Stimulated activated CD4-positive, alpha-beta T cell treated with anti-CD3 and anti-CD28 coated beads, Interleukin-1b, Interleukin-23, amount 100 ng/mL, for 1 hour (primary cell): ENCODE measurements at places on chromosomes 11 and 22.

DNA sequence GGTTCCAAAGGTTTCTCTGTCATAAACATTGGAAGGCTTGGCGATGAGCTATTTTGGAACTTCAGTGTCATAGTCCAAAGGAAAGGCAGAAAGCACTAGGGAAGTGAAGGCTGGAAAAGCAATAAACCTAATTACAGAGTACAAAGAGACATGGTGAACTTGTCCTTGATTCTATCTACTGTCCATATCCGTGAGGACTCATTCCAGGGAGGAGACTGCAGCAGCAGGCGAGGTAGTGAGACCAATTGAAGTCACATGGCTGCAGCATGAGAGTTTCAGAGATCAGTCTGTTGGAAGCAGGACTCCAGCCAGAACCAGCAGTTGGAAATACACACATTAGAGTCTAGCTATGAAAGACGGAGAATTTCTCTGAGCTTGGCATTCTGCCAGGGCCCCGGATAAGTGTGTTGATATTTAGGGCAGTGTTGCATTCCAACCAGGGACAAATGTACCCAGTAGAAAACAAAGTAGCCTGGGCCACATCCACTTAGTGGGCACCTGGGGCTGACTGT is 54.1 kb upstream of the ARHGAP42 start:
- no peak for DNase-seq

GRCh38 chr11:26243426-26243825 is 88.5 kb upstream of the ANO3 start:
- no peak for DNase-seq

DNA sequence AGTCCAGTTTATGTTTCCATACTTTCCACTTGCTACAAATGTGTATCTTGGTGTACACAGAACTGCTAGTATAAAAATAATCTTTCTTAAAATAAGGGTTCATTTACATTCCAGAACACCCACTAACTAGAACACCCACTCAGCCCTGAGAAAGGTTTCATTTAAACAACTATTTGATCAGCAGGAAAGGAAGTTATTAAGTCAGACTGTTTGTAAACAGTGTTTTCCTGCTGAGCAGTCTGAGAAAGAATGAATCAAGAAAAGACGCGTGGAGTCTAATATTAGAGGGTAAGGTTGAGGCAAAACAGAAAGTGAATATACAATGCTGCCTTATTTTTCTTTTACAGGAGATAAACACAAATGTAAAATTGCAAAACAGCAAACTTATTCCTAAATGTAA is 32.7 kb downstream of the NARS2 start:
- no peak for DNase-seq

- DNase-seq = no peak
Observed at GRCh38 chr11:120710354-120711131, 199.0 kb downstream of the GRIK4 start.

DNA sequence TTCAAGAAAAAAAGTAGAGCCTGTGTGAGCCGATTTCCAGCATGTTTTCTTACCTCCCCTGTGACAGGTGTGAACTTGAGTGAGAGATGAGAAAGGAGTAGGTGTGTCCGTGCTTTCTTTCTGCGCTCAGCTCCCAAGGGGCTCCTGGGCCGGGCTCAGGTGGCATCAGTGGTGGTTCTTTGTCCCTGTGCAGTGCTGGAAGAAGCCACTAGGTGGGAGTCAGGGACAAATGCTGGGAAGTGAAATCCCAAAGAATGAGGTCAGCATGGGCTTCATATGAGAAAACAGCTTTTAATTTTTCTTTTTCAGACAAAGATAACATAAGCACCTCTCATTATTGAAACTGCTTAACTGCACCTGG is 57.8 kb downstream of the PPFIBP2 start:
- no peak for DNase-seq

DNA sequence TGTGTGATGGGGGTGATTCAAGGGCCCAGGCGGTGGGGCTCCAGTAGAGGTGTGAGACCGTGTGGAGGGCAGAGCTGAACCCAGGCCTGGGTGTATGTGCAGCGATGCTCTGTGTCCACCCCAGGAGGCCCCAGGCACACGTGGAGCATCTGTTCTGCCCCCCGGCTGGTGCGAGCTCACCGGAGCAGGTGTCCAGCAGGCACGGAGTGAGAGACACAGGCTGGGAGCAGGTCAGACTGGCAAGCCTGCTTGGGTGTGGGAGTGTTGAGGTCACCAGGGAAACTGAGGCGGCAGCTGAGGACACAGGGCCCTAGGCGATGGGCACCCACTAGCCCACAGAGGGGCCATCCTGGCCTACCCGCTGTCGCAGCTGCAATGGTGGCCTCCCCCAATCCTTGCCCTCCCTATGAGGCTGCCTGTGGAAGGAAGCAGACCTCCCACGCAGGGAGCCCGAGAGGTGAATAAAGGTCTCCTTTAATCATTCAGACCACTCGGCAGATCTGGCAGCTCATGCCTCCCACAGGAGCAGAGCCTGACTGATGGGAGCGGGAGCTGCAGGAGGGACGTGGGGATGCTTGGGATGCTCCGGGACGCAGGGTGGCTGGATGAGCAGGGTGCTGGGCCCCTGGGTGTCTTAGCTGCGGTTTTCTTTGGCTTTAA is 1165.1 kb downstream of the BRD1 start:
- DNase-seq = no peak

- DNase-seq = no peak
Observed at GRCh38 chr11:105738986-105739795, 129.3 kb downstream of the GRIA4 start.

- DNase-seq = no peak
Observed at GRCh38 chr11:115104851-115105453, 399.3 kb downstream of the CADM1 start.

GRCh38 chr11:112451250-112451649 is 190.6 kb upstream of the PLET1 start:
- no peak for DNase-seq

DNA sequence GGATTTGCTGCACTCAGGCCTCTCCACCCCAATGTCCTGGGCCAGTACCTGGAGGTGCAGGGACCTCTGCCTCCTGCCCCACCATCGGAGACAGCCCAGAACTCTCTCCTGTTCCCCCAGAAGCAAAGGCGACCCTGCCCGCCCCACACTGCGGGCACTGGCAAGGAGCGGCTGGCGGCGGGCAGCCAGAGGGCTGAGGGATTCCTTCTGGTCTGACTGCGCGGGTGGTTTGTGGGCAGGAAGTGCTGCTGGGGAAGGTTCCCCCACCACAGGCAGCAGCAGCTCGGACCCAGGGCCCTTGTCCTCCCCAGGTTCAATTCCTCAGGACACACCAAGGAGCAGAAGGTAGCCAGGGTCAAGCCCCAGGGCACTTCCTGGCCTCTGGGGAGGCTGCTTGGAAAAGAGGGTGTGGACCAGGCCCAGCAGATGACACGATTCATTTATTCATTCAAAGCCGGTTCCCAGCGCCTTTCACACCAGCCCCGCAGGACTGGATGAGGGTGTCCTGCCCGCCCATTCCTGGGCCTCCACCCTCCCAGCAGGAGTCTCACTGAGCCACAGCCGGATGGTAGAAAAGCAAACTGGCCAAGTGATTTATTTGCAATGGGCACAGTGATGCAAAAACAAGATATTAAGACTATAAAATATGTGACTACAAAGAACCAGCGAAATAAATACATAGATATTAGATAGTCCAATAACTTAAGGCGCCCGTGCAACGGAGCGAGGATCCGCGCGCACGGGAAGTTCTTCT is 1.2 kb downstream of the PHLDA2 start:
- DNase-seq = no peak

GRCh38 chr11:124202951-124203350 is 19.8 kb downstream of the OR10D3 start:
- DNase-seq = no peak

DNA sequence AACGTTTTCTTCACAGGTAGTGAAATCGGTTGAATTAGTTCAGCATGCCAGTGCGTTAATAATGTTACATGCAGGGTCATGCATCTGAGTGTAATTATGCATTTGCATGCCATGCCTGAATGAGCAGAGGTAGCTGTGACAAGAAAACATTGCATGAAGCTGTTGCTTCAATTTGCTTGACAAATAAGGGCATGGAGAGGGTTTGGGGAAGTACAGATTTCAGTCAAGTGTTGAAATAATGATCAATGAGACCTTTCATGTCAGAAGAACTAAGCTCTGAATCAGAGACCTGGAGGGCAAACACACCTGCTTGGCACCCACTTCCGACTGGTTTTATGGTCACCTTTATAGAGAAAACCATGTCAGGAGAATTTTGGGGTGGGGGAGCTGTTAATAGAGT is 221.4 kb downstream of the DBX1 start:
- no peak for DNase-seq

DNA sequence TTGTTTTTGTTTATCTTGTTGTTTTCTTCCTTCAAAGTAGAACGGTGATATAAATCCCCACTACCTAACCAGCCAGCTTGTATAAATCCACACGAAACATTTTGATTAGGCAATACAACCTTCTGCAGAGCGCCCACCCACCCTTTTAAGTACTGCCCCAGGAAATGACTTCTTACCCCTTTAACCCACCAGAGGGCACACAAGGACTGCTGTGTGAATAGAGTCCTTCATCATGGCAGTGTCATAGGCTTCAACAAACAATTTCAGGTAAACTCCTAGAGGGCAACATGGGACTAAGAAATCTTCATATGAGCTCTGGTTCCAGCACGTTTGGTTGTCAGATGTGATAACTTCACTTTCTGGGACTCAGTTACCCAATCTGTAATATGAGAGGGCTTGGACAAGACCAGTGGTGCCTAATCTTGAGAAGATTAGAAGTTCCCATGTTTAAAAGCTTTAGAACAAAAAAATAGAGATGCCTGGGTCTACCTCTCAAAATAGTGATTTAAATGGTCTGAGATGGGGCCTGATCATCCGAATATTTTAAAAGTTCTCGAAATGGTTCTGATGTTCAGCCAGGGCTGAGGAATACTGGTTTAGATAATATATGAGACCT is 56.1 kb downstream of the PIWIL4 start:
- DNase-seq = no peak

DNA sequence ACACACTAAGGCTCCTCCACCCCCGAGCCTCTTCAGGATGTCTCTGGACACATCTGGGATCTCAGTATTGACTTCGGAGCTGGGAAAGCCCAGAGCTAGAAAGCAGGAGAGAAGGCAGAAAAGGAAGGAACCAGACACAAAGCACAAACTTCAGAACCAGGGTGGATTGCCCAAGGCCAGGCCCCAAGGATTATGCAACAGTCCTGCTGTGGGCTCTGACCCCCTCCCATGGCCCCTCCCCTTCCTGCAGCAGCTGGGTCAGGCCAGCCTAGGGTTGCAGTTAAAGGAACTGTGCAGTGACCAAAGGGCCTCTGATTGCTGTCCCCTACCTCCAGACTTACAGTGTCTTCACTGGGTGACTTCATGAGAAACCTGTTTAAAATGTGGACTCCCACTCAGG is 5.3 kb downstream of the KCNE3 start:
- DNase-seq = no peak

DNA sequence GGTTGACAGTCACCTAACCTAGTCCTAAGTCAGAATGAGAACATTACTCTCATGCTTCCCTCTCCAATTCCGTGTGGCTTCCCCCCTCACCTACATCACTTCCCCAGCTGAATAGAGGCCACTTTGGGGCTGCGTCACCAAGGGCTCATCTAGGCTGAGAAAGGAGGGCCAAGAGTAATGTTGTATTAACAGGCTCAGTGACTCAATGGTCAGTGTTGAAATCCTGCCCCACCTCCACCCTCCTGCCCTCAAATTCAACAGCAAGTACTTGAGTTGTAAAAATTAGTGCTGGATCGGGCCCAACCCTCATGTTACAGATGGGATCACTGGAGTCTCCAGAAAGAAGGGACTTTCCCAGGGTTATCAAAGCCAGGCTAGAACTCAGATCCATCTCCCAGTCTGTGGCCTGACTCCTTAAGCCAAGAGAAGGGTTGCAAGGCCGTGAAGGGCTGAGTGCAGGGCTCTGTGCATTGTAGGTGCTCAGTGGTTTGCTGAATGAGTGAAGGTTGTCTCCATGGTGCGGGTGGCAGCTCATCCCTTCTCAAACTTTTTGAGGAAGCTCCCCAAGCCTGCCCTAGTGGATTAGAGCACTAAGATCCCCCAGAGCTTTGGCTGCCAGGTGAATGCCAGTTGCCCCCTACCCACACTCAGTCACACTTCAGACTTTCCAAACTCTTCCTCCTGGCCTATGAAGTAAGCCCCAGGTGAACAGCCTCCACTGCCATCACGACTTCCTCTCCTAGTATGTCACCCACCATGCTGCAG is 3.2 kb downstream of the DGAT2 start:
- DNase-seq = no peak

- DNase-seq = peak; percentile 49
Observed at GRCh38 chr22:38214302-38215056, 12.7 kb downstream of the MAFF start.

DNA sequence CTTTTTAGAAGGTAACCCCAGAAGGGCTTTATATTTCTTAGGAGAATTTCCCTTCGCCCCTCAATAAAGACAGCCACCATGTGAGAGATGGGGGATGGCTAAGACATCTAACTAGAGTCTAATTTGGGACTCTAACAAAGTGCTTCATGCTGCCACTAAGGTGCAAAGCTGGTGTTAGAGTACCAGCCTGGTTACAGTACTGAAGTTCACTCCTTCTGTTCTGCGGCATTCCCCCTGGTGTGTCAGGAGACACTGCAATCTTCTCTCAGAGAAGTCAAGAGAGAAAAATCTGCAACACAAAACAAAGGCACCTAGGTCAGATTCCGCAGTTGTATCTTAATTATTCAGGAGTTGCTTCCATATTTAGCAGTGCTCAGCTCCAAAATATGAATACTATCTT is 603.0 kb upstream of the CADM1 start:
- DNase-seq = no peak
